ENCODE measurements at places on chromosomes 5 and 9.

- no peak for DNase-seq
Observed at GRCh38 chr5:175286981-175287380, 157.0 kb downstream of the DRD1 start.

DNA sequence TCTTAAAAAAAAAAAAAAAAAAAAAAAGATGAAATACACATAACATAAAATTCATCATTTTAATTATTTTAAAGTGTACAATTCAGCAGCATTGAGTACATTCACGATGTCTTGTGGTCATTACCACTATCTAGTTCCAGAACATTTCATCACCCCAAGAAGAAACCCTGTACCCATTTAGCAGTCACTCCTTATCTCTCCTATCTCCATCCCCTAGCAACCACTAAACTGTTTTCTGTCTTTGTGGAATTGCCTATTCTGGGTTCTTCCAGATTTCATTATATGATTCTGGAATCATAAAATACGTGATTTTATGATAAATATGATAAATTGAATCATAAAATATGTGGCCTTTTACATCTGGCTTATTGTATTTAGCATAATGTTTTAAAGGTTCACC, 8.9 kb upstream of the HMCN2 start:
- no peak for DNase-seq

DNA sequence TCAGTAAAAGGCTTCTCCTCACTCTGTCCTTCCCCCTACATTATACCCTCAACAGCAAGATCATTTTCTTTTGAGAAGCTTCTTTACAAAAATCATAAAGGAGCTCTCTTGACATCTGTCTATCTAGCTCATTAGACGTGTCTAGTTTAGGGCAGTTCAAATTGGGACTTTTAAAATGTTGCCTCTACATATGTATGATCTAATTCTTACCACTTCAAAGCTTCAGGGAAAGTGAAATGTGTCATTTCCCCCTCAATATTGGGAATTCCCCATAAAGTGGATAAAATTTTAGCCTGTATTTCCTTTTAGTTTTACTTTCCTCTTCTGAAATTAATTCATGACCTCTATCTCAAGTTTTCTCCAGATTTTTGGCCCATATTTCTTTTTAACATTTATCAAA, 323.7 kb downstream of the ARRDC3 start:
- DNase-seq: no peak

- DNase-seq: peak; percentile 10
Observed at GRCh38 chr5:109690242-109690974, 681 bp downstream of the MAN2A1 start.

DNA sequence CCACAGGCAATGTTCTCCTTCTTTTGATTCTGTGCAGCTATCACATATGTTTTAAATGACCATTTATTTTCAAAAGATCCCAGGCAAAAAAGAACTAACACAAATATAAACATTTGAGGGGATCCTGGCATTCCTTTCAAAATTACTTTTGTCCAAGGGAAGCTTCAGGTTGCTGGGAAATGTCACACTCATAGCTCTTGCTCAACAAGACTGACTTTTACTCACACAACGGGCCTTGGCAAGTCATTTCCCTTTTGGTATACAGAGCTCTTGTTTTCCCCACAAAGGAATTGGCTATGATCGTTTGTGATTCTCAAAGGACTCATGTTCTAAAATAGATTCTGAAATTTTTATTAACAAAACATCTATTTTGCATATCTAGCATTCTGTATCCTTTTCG, 4.5 kb upstream of the PALM2AKAP2 start:
- no peak for DNase-seq

- DNase-seq: no peak
Observed at GRCh38 chr5:155908543-155908942, 418.4 kb upstream of the SGCD start.

DNA sequence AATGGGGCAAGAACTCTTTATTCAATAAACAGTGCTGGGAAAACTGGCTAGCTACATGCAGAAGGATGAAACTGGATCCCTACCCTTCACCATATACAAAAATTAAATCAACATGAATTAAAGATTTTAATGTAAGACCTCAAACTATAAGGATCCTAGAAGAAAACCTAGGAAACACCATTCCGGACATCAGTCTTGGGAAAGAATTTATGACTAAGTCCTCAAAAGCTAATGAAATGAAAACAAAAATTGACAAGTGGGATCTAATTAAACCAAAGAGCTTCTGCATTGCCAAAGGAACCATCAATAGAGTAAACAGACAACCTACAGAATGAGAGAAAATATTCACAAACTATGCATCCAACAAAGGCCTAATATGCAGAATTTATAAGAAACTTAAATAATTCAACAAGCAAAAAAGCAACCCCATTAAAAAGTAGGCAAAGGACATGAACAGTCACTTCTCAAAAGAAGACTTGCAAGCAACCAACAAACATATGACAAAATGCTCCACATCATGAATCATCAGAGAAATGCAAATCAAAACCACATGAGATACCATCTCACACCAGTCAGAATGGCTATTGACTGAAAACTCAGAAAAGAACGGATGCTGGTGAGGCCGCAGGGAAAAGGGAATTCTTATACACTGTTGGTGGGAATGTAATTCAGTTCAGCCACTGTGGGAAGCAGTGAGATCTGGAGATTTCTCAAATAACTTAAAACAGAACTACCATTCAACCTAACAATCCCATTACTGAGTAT, 104.3 kb upstream of the MAP3K1 start:
- no peak for DNase-seq

GRCh38 chr5:40030661-40031060, 605.9 kb upstream of the DAB2 start:
- DNase-seq: no peak

DNA sequence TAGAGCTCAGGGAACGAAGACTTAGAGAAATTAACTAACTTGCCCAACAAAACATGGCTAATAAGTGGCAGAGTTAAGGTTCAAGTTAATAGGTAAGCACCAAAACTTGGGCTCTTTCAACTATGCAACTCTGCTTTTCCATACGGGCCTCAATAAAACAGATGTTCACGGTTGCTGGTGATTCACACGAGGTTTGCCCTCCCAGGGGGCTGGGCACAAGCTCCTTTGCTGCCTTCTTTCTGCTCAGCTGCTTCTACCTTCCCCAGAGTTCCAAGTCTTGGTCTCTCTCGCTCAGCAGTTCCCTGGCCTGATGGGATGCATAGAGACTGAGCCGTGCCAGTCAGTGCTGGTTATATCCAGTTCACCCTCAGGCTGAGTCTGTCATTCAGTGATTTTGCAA, 217.9 kb downstream of the SREK1 start:
- DNase-seq: no peak

DNA sequence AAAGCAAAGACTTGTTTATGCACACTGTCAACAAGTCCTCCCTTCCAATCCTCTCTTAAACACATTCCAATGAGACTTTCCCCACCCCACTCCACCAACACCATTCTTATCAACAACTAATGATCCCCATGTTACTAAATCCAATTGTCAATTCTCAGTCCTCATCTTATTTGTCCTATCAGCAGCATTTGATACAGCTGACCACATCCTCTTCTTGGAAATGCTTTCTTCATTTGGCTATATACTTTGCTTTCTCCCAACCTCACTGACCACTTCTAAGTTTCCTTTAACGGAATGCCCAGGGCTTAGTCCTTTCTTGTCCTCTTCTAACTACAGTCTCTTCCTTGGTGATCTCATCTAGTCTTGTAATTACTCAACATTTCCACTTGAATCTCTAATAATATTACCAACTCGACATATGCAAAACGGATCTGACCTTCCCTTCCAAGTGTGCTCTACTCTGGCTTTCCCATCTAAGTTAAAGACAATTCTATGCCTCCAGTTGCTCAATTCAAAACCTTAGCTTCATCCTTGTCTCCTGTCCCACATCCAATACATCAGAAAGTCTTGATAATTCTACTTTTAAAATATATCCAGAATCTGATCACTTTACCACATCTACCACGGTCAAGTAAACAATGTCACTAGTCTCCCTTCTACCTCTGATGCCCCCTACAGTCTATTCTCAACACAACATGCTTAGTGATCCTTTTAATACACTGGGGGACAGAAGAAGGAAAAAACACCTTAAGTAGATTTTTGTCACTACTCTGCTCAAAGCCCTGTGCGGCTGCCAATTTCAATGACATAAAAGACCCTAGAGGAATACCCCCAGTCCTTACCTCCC, 25.5 kb downstream of the AGTPBP1 start:
- no peak for DNase-seq

GRCh38 chr9:75071530-75072122, 16.3 kb downstream of the NMRK1 start:
- no peak for DNase-seq

DNA sequence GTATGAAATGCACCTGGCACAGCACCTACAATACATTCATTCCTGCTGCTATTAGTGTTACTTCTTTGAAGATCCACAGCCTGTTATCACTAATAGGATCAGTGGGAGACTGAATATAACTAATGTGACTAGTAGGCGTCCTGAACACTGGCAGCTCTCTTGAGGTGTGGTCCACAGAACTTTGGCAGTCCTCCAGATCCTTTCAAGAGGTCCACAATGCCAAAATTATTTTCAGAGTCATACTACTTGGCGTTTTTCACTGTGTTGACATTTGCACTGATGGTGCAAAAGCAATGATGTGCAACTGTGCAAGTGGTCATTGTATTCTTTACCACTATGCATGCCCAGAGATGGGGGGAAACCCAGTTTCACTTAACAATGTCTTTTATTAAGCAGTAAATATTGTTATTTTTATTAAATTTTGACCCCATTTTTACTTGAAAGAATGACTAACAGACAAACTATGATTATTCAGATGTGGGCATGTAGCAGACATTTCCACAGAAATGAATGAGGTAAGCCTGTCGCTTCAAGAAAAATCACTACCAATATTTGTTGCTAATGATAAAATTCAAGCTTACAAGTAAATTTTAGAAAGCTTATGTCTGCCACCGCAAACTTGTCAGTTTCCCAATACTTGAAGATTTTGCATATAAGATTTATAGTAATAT, 48.9 kb downstream of the ADRB2 start:
- DNase-seq: no peak

DNA sequence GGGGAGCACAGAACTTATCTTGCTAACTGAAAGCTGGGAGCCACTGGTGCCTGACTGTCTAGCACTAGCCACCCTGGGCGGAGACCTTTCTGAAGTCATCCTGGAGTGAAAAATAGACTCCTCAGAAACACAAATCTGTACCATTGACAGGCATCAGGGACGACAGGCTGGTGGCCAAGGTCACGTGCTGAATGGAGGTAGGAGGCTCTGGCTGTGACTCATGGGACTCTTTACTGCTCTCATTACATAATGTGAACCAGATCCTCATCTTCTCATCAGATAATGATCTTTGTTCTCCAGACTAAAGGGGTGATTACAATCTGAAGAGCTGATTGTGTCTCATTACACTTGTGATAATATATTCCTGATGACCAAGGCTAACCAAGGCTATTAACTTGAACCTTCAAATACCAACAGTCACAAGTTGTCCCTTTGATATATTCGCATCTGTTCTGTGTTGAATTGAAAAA, 91.8 kb downstream of the SEMA5A start:
- no peak for DNase-seq

- no peak for DNase-seq
Observed at GRCh38 chr9:98318041-98318790, 62.8 kb upstream of the TBC1D2 start.

DNA sequence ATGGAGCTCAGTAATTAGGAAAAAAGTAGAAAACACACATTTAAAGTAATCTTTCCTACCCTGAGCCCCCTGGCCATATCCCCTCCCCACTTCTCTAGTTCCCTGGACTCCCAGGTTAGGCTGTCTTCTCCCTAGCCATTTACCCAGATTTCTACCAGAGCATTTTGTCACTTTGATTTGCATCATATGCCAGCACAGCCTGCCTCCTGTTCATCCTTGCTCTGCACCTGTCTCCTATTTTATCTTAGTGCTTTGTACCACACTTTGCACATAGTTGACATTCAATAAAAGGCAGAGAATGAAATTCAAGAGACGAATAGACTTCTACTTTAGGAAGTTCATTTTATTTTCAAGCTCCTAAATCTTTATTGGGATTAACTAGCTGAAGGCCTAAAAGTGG, 344.5 kb downstream of the EBF1 start:
- no peak for DNase-seq

- no peak for DNase-seq
Observed at GRCh38 chr9:136685790-136686533, 1.3 kb downstream of the AGPAT2 start.

DNA sequence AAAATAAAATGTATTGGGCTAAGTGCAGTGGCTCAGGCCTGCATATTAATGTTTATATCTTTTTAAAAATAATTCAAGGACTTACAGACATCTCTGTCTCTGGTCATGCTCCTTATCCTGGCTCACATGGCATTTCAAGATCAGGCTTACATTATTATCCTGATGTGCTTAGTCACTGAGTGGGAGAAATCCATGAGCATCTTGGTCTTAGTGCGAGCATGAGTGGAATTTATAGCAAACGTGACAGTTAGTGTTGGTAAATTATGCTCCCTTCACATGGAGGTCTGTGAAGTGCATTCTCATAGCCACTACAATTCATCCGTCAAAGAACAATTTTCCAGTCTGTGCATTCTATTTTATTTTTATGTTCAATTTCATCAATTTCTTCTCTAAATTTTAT, 237.8 kb upstream of the EDIL3 start:
- DNase-seq: no peak

GRCh38 chr9:128685636-128686489, 3.2 kb upstream of the SET start:
- no peak for DNase-seq

- no peak for DNase-seq
Observed at GRCh38 chr5:96609369-96609768, 52.8 kb upstream of the CAST start.

DNA sequence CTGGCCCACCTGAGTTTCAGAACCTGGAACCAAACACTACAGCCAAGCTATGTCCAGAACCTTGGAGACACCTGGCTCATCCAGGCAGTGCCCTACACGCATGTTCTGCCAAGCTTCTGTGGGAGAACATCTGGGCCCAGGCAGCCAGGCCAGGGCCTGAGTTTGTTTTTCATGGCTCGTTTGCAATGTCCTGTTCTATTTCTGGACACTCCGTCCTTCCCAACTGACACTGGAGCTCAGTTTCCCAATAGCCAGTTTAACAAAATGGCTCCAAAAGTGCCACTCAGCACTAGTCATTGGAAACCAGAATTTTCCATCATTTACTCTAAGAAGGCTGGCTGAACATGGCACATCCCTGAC, 38.6 kb downstream of the SH3RF2 start:
- DNase-seq: no peak

DNA sequence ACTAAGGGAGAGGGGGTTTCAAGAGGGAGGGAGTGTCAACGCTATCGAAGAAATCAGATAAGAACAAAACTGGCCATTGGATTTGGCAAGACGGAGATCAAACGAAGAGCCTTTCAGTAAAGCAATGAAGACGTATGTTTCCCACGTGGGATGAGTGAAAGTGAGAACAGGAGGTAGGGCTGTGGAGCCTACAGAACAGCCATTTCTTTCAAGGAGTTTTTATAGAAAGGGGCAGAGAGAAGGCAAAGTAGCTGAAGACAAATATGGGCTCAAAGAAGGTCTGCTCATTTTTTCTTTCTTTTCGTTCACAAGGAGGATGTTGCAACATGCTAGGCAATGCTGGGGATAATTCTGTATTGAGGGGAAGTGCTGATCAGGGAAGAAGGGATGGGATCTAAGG, 98.3 kb downstream of the SUSD1 start:
- DNase-seq: no peak

GRCh38 chr5:108687595-108688200, 60.0 kb upstream of the FER start:
- no peak for DNase-seq

Data from activated CD4-positive, alpha-beta T cell treated with anti-CD3 and anti-CD28 coated beads for 24 hours (primary cell).